ENCODE measurements at places on chromosomes 2 and 18. TPM values are rescaled to one million over a fixed set of nuclear protein-coding genes. Genes with fewer than 3 reads are reported as not detected.

Gene ERBB4
- total RNA-seq: under 0.01 TPM

Gene RAMP1
- 4.9 TPM for total RNA-seq

Gene CCDC68
- 9.2 TPM for total RNA-seq

Gene BAZ2B
- 37.7 TPM for total RNA-seq

Gene NYAP2
- total RNA-seq: under 0.01 TPM

Gene VWC2L
- total RNA-seq: not detected

Gene EPG5
- 13.6 TPM for total RNA-seq

Gene SYT4
- not detected for total RNA-seq

Gene PROM2
- 37.1 TPM for total RNA-seq

Gene B3GNT7
- total RNA-seq: 1.7 TPM

Gene DIPK1C
- total RNA-seq: not detected

Gene CLEC4F
- total RNA-seq: not detected

Gene LOXHD1
- total RNA-seq: not detected

Gene IL36G
- total RNA-seq: 41.4 TPM

Gene SATB2
- 1.7 TPM for total RNA-seq

Gene KCNS3
- total RNA-seq: 20.2 TPM

Gene ATP6V1C2
- total RNA-seq: 0.43 TPM

Gene SPATA3
- total RNA-seq: not detected

Gene DPYSL5
- total RNA-seq: not detected

All from tracheal epithelial cell (primary cell).